RCC 7860 (cell line): ENCODE measurements at places on chromosomes 5 and 9.

DNA sequence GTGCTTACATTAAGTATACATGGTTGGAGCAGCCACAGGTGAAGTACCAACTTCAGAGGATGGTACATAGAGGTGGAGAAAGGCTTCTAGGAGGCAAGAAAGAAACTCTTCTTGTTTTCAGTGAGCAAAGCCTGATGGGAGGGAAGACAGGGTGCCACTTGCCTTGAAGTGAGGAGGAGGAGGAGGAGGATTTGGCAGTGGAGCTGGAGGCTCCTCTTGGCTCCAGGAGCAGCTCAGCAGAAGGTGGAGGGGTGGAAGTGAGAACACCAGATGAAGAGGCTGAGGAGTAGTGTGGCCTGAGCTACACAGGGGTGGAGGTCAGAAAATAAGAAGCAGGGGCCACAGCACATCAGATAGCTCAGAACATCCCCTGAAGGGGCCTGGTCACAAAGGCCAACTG is 91.1 kb upstream of the SHISAL2B start:
- DNase-seq: no peak

DNA sequence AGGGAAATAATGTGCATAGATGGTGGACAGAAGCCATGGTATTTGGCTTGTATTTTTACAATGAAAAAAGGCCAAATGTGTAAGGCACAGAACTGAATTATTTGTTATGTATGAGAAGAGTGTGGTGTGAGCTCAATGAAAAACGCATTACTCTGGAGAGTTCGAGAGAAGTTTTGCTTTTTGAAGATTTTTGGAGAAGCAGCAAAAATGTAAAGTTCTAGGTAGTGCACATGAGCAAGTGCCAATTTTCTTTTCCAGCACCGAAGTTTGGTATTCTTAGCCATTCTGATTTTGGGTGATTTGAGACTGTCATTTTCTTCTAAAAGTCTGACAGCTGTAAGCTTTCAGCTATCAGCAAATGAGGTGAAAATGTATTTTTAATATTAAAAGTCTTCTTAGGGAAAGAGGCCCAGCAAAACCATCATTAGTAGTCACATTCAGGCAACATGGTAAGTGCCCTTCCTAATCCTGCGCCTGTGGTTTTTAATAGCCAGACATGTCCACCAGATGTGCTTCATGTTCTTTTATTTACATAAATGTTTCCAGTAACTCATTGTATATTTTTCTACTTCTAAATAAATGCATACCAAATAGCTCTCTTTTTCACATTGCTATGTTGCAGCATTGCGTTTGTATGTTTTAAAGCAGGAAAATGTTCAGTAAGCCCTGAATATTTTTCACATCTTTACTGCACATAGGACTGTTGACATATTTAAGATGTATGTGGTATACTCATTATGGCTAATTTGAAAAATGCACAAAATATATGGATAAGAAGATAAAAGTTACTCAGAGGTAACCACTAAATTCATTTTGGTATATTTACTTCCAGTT is 50.4 kb downstream of the RASGRF2 start:
- DNase-seq: no peak

DNA sequence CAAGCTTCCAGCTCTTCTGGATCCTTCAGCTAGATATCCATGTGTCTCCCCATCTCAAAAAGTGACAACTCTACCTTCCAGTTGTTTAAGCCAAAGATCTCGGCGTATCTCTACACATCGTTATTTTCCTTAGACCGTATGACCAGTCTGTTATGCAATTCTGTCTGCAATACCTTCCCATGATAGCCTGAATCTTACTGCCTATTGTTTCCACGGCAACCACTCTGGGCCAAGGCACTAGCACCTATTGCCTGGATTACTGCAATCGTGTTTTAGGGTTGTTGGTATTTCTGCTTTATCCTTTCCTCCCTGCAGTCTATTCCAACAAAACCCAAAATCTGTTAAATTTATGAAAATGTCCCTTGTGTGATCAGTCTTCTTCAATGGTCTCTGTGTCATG is 448.4 kb downstream of the MTRR start:
- no peak for DNase-seq

- DNase-seq: no peak
Measured at GRCh38 chr5:40266952-40267351, 412.8 kb upstream of the PTGER4 start.

GRCh38 chr9:22084336-22085035 is 75.4 kb upstream of the CDKN2B start:
- DNase-seq: no peak

- no peak for DNase-seq
Measured at GRCh38 chr9:137878146-137878941, 762 bp downstream of the CACNA1B start.

- no peak for DNase-seq
Measured at GRCh38 chr5:133938039-133938821, 30.2 kb downstream of the C5orf15 start.

- DNase-seq: no peak
Measured at GRCh38 chr5:179577286-179577960, 27.1 kb downstream of the RUFY1 start.

- DNase-seq: no peak
Measured at GRCh38 chr5:23368393-23368792, 139.0 kb upstream of the PRDM9 start.

DNA sequence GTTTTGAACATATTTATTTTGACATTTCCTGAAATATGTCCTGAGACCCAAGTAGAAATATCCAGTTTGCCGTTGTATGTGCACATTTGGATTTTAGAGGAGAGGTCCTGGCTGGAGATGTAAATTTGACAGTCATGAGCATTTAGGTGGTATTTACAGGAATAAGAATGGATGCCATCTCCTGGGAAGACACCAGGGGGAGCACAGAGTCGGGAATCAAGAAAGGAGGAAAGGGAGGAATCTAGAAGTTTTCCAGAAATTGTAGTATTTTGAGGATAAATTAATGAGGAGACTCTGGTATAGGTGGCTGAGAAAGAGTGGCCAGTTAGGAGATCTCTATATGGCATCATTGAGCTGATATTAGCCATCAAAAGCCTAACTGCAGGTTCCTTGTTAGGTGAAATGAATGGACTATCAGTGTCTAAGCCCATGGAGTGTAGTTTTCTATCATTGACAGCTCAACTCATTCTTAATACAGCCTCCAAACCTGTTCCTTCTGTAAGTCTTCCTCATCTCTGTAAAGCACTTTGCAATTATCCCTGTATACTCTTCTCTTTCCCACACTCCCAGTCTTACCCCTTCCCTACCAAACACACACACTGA is 7.2 kb downstream of the GAPT start:
- DNase-seq: no peak

GRCh38 chr9:72360324-72360723 is 4.7 kb downstream of the ZFAND5 start:
- no peak for DNase-seq

DNA sequence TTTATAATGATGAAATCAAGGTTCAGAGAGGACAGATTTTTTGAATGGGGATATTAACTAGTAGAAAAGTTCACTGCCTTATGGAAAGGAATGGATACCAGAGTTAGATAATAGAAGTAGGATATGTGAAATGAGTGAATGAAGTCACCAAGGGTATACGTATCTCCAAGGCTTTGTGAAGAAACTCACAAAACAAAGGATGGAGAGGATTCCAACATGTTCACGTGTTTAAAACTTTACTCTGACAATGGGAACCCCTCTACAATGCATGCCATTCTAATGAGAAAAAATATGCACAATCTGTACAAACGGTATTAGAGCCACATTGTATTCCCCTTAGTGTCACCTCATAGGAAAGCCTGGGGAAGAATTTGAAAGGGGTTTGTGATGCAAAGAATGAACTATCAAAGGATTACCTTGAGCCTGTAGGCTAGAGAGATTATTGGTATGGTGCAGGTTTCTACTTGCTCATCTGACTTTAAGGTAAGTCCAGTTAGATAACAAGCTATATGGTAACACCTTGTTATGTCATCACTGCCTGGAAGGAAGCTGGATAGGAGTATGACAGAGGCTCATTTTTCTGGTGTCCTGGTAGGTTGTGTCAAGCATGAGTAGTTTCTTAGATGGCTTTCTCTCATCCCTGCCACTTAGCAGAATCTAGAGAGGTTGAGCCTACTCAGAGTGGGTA is 250.3 kb upstream of the SEMA6A start:
- DNase-seq: no peak

DNA sequence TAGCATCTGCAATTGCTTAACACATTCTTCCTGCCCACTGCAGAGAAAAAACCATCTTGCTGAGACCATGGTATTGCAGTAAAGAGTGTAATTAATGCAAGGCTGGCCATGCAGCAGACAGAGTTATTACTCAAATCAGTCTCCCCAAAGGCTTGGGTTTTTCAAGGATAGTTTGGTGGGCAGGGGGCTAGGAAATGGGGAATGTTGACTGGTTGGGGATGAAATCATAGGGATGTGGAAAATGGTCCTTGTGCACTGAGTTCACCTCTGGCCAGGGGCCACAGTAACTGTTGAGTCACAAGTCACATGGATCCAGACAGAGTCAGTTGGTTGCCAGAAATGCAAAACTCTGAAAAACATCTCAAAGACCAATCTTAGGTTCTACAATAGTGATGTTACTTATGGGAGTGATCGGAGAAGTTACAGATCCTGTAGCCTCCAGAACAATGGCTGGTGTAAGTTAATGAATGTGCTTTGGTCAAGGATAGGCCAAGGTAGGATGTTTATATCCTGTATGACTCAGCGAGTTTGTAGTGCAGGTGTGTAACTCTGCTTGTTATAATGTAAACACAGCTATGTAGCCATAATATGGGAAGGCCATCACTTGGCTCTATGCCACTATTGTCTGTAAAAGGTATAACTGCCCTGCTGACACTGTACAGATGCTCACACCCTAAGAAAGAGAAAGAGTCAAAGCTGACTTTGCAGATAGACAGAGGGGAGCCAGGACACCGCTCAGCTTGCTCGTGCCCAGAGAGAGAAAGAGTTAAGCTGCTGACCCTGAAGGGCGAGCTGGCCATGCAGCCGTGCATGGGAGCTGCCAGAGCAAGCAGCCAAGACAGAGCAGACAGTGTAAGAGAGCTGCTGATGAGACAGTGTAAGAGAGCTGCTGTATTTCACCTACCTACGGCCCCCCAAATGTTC is 27.2 kb downstream of the C9orf152 start:
- peak; percentile 17 for DNase-seq

GRCh38 chr9:124297915-124298645 is 40.3 kb downstream of the NEK6 start:
- DNase-seq: no peak

- DNase-seq: no peak
Measured at GRCh38 chr9:112869041-112869529, 21.6 kb downstream of the SLC46A2 start.

GRCh38 chr5:179559284-179560252 is 9.2 kb downstream of the RUFY1 start:
- peak; percentile 94 for DNase-seq

GRCh38 chr5:108649106-108649505 is 98.6 kb upstream of the FER start:
- DNase-seq: no peak

DNA sequence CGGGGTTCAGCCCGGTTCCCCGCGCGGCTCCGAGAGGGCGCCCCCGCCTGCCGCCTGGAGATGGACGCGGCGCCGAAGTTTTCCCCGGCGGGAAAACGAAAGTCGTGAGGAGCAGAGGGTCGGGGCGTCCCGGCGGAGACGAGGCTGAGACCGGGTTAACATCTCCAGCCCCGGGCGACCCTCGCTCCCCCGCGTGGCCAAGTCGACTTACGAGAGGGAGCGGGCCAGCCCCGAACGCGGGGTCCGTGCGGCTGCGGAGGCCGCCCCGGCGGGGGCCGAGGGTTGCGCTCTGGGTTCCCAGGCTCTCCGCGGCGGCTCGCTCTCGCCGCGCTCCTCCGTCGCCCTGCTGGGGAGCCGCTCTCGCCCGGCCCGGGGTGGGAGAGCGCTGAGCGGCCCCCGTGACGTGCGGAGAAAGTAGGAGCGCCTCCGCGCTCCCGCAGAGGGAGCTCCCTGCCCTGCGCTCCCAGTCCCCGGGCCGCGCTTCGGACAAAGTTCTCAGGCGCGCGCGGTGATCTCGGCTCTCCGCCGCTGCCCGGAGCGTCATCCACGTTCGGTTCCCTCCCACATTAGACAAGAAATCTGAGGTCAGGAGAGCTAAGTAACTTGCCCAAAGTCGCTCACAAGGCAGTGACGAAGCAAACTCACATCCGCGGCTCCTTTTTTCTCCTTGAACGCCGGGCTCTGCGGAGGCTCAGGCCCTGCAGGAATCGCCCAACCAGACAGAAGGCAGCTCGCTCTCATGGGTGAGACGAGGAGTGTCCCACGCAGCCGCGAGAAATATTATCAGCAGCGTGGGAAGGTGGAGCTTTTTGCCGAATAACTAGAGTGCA is 1.2 kb upstream of the GCNT4 start:
- DNase-seq: peak; percentile 11

- DNase-seq: no peak
Measured at GRCh38 chr5:58988938-58989337, 406.1 kb downstream of the RAB3C start.

GRCh38 chr5:170632985-170633234 is 129.1 kb downstream of the KCNIP1 start:
- no peak for DNase-seq

DNA sequence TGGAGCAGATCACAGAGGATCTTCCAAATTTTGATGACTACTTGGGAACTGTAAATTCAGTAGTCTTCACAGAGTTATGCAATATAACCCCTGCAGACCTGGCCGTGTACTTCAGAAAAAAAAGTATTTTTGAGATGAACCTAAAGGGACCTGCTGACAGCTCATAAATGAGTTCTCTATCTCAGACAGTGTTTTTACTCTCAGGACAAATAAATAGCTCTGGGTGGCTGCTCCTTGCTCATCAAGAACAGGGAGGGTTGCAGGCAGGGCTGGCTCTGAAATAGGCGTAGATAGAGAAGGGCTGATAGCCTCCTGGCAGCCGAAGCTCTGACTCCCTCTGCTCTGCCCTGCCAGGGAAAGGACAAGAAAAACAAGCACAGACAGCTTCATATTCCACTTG is 64.8 kb downstream of the PLAC8L1 start:
- no peak for DNase-seq

DNA sequence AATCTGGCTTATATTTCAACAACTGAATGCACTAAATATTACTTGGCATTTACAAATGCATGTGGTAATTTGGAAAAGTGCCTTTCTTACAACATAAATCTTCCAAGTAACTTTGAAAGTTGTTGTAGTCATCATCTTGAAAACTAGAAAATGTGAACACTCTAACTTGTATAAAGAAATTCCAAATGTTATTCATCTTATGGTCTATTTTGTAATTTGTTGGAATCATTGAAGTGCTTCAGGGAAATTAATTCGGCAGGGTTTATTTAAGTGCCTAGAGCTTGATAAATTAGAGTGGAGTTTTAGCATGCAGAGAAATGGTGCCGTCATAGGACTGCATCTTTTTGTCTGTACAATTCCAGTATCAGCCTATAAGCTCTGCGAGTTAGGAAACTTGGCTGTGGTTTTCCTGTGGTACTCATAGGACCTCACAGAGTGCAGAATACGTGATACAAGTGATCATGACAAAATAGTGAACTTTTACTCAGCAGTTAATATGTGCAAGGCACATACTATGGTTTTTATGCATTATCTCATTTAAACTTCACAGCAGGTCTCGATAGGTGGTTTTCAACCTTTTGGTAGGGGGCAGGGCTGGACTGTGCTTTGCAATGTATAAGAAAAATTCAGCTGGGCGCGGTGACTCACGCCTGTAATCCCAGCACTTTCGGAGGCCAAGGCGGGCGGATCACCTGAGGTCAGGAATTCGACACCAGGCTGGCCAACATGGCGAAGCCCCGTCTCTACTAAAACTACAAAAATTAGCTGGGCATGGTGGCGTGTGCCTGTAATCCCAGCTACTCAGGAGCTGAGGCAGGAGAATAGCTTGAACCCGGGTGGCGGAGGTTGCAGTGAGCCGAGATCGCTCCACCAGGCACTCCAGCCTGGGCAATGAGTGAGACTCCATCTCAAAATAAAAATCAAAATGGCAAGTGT is 79.6 kb downstream of the RAI14 start:
- DNase-seq: peak; percentile 81

GRCh38 chr5:155434267-155434666 is 420.7 kb downstream of the KIF4B start:
- no peak for DNase-seq
